ENCODE measurements at places on chromosomes 4 and X.

GRCh38 chrX:7996414-7996813, 69.2 kb upstream of the PNPLA4 start:
- no peak overlapping the region for H3K4me3 ChIP-seq
- peak; percentile 11 for DNase-seq
- H3K4me1 ChIP-seq = no peaks in the 10 kb centered on the region
- H3K27ac ChIP-seq = no peak overlapping the region

- no peak for DNase-seq
- no peaks in the 10 kb centered on the region for H3K36me3 ChIP-seq
- H3K4me3 ChIP-seq = no peak overlapping the region
Observed at GRCh38 chrX:71636438-71637252, 18.3 kb upstream of the CXCR3 start.

DNA sequence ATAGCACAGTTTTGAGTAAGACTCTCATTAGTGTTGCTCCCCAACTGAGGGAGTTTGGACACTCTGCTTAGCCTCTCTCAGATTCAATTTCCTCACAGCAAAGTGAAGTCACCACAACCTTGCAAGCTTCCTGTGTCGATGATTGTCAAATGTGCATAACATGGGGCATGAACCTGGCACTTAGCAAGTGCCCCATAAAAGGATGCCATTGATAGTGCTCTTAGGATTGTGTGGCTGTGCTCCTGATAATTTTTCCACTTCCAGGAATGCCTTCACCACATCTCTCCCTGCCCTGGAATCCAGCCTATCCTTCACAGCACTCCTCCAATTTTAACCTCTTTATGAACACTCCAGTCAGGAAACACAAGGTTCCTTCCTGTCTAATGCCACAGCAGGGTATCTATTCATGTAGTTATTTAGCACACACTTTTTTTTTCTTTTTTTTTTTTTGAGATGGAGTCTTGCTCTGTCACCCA, 309.4 kb downstream of the PPP3CA start:
- no peak overlapping the region for H3K27ac ChIP-seq
- H3K27me3 ChIP-seq = no peaks in the 10 kb centered on the region
- H3K4me1 ChIP-seq = peaks cover 13% of the 10 kb centered on the region
- no peaks in the 10 kb centered on the region for H3K36me3 ChIP-seq

- peaks cover 5% of the 10 kb centered on the region for H3K36me3 ChIP-seq
- DNase-seq = no peak
- H3K27ac ChIP-seq = no peak overlapping the region
Observed at GRCh38 chrX:130626521-130626920, 224.7 kb downstream of the RBMX2 start.

DNA sequence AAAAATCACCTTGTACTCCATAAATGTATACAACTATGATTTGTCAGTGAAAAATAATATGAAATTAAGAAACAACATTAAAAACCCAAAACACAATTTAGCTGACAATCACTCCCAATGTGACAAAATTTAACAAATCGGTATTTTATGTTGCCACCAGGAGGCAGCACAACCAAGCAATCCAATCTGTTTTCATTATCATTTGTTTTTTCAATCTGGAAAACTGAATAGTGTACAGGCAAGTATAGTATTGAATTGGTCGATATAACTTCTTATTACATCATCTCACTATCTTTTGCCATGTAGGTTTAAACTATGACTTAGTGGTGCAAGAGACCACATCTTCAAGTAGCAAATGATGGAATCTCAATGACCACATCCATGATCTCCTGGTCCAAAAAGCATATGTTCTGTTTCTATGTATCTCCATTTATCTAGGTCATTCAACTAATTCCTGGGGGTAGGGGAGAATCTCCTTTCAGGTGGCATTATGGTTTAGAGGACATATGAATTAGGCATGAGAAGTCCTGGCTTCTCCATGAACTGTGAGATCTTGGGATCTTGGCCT, 112.9 kb upstream of the AGA start:
- DNase-seq = no peak
- no peaks in the 10 kb centered on the region for H3K4me1 ChIP-seq
- H3K36me3 ChIP-seq = no peaks in the 10 kb centered on the region
- H3K4me3 ChIP-seq = no peak overlapping the region
- no peaks in the 10 kb centered on the region for H3K27me3 ChIP-seq

DNA sequence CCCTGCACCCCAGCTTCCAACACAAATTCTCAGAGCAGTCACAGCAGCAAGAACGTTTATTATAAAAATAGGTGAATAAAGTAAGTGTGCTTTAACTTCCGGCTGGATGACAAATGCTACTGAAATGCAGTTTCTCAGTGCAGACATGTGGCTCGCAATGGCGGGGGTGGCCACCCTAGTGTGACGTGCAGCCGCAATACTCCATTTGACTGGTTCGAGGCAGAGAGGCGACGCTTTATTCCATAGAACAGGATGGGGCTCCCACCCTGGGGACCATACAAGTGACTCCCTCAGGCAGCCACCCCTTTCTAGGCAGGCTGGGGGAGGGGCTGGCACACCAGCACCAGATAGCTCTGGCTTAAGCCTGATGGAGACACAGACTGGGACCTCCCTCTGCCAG, 14.5 kb downstream of the TNIP2 start:
- peaks cover 13% of the 10 kb centered on the region for H3K4me1 ChIP-seq
- no peak overlapping the region for H3K4me3 ChIP-seq
- H3K36me3 ChIP-seq = peaks cover 5% of the 10 kb centered on the region
- H3K27me3 ChIP-seq = no peaks in the 10 kb centered on the region
- DNase-seq = no peak

Data from T-cell (primary cell).